Panc1 (cell line): ENCODE measurements at places on chromosomes 7 and 10.

DNA sequence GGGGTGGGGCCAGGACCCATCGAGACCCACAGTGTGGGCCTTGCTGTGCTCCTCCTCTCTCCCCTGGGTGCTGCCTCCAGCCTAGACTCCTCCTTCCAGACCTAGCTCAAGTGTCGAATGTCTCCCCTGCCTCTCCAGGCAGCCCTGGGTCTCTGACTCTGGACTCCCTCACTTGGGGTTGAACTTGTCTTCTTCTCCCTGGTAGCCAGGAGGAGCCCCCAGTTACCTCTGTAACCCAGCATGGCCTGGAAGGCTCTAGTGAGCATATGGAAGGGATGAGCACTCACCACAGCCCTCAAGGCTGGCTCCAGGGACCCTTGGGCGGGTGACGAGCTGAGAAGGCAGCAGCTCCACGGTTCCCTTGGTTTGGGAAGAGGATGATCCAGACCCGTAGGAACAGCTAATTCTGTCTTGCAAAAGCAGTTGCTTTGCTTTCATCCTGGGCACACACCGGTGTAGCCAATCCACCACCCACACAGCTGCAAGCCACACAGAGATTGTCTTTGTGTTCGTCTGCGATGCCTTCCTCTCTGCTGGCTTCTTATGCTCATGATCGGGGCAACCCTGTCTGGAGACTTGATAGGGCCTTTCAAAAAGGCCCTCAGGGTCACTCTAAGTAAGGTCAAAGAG is 52.3 kb upstream of the ANTXRL start:
- DNase-seq, result no peak

DNA sequence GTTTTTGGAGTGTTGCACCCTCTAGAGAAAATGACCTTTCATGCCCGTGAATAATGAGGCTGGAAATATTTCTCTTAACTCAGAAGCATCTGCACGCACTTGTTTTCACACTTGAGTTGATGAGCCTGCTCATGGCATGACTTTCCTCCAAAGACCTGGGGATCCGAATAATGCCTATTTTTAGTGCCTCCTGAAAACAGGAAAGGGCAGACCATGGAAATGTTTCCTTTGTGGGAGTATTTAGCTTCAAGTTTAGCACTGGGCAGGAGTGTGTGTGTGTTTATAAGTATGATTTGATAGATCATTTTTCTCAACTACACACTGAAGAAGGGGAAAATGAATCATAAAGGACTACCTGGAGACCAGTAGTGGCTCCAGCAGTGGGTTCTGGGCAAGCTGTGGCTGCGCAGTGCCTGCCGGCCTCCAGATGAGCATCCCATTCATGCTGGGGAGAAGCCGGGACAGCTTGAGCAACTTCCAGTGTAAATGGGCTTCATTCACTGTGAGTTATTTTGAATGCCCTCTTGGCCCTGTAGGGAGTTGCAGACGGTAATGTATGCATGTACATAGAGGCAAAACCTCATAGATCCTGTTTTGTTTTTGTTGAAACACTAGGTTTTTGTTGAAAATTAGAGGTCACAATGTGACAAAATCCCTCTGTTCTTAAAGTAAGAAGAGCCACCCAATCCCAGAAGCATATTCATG is 117.8 kb upstream of the INSYN2A start:
- no peak for DNase-seq

DNA sequence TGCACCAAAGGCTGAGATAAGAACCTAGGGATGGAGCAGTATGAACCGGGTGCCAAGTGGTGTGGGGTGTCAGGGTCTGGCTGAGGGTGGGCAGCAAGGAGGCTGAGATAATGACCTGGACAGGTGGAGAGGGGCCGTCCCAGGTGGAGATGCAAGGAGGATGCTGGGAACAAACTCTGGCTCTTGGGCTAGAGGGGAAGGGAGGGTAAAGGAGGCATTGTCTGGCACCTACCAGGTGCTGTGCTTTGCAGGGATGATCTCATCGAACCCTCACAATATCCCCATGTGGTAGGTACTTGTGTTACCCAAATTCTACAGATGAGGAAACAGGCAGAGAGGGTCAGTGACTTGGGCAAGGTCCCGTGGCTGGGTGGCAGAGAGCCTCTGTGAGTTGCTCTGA is 19.9 kb upstream of the HOXA13 start:
- no peak for DNase-seq

DNA sequence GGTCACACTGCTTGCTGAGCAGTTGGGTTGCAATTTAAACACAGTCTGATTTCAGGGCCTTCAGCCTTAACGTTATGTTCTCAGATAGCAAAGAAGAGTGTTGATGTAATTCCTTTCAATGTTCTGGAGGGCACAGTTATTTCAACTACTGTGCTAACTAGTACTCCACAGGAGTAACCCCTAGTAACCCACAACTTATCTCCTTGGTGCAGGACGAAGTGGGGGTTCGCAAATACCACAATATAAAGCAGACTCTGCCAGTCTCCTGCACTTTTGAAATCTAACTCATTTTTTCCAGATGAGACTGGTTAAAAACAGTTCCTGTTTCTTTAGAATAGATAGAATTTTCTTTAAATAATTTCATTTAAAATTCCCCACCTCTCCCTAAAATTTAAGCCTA is 47.1 kb upstream of the NCAPG2 start:
- no peak for DNase-seq

DNA sequence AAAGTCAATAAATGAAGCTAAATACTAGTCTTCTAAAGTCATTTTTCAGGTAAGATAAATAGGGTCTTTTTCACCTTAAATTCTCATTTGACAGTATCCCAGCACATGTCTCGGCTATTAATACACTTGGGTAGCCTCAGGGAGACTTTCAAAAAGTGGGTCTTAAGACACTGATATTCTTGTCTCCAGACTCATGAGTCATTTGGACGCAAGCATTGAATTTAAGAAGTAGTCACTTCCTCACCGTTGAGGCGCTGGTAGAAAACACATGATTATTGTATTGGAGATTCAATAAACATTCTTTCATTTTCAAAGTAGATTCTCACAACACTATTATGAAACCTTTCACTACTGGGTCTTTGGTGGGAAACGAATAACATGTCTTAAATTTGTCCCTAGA is 108.9 kb upstream of the SP8 start:
- DNase-seq, result peak; percentile 13

GRCh38 chr7:94222516-94222915 is 172.2 kb upstream of the COL1A2 start:
- DNase-seq, result no peak

GRCh38 chr10:107971411-107971810 is 806.9 kb upstream of the SORCS1 start:
- DNase-seq, result no peak

GRCh38 chr10:82982110-82982608 is 1107.2 kb downstream of the NRG3 start:
- DNase-seq, result peak; percentile 72
